ENCODE measurements at places on chromosomes 16 and 17. TPM values are rescaled to one million over a fixed set of nuclear protein-coding genes. Genes with fewer than 3 reads are reported as not detected.

The PRDM7 gene
- total RNA-seq, result not detected

DNA sequence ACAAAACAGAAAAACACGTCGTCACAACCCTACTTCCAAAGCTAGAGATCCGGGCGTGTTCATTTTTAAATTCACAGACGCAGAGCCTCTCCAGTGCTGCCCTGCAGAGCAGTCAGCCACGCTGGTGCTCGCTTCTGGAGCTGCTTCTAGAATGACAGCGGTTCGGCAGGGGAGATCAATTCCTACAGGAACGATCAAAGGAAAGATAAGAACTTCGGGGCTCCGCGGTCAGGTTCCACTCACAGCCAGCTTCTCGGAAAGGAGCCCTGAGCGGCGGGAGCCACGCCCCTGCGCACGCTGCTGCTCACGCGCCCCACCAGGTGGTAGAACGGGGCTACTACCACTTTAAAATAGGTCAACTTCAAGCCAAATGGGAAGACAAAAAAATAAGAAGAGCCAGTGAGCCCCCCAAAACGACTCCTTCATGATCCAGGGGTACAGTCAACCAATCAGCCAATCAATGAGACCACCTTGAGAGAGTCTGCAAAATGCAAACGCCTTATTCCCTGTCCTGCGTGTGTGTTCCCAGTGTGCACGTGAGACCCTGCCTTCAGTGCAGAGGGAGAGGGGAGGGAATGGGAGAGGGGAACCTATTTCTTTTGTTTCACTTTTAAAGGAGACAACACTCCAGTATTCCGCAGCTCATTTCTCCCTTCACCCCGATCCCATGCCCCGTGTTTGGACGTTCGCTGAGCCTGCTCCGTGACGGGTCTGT is 209.7 kb downstream of the RBFOX3 start:
- DNase-seq, result peak; percentile 12

The SLC13A2 gene
- not detected for total RNA-seq

DNA sequence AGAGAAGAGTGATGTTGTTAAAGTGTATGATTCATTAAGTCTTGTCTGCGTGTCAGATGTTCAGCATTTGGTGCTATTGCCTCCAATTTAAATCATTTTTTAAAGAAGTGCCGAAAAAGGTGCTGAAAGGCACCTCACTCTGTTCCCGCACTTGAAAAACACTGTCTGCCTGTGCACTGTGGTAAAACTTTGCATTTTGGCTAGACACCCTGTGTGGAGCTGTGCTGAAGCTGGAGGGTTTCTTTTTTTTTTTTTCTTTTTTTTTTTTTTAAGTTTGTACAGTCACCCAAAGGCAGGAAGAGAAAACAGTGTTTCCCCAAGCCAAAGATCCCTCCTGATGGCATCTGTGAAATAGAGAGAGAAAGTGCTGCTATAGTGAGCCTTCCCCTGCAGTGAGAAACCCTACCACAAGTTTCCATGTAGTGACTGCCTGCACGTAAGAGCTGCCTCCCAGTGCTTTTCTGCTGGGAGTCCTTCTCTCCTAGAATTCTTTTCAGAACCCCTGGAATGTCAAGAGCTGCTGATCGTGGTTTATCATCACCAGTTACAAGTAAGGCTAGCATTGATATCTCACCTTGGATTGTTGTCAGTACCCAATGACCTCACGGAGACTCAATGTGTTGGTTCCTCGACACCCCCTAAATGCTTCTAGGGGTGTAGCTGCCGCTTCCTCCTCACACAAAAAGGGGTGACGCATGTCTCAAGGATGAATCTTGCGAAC is 116.0 kb upstream of the SOX9 start:
- DNase-seq, result no peak

The NPIPA3 gene
- total RNA-seq, result 0.25 TPM

GRCh38 chr16:22926105-22926751 is 112.3 kb downstream of the HS3ST2 start:
- no peak for DNase-seq

The PRKCB gene
- total RNA-seq, result not detected

GRCh38 chr17:81240761-81241160 is 1.6 kb downstream of the NDUFAF8 start:
- no peak for DNase-seq

- DNase-seq, result no peak
These were observed 3.6 kb upstream of the MAP3K14 start for GRCh38 chr17:45320349-45320930.

- DNase-seq, result peak; percentile 95
These were observed 133.1 kb downstream of the ABCA8 start for GRCh38 chr17:68821860-68822696.

The ZNF213 gene
- 2.8 TPM for total RNA-seq

DNA sequence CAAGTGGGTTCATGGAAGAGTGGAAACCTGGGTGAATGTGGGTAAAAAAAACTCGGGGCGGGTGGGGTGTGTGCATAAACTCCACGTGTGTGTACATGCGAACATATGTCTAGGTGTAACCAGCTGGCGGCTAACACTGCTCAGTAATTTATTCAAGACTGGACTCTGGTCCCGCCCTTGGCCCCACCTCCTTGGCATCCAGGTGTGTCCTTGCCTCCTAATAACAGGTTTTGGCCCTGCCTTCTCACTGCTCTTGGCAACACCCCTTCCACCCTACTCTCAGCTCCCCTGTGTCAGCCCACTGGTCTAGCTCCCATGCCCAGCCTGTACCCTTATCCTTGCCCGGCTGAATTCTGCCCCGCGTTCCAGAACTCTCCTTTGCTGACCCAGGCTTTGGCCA is 8.3 kb downstream of the FLII start:
- DNase-seq, result no peak

GRCh38 chr17:61219460-61219859 is 180.2 kb upstream of the TBX2 start:
- no peak for DNase-seq

- no peak for DNase-seq
These were observed 205.2 kb downstream of the SLC39A11 start for GRCh38 chr17:72887322-72887721.

The TVP23A gene
- not detected for total RNA-seq

The SMPD3 gene
- total RNA-seq, result under 0.01 TPM

The GNG13 gene
- not detected for total RNA-seq

GRCh38 chr17:73510981-73511718 is 133.1 kb downstream of the SDK2 start:
- no peak for DNase-seq

The EVPLL gene
- total RNA-seq, result not detected

GRCh38 chr16:55624696-55625095 is 31.1 kb upstream of the SLC6A2 start:
- DNase-seq, result no peak

The NLRC3 gene
- total RNA-seq, result 5.1 TPM

The SARM1 gene
- 3.7 TPM for total RNA-seq

The ACSF3 gene
- 19.1 TPM for total RNA-seq

DNA sequence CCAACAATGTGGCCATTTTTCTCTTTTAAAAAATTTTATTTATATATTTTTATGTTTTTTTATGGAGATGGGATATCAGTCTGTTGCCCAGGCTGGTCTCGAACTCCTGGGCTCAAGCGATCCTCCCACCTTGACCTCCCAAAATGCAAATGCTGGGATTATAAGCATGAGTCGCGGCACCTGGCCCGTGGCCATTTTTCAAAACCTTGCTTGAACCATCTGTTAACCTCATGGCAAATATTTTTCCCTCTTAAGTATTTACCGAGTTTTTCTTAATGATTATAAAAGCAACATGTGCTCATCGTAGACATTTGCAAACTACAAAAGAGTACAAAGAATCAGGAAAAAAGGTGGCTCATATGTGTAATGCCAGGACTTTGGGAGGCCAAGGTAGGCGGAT is 127.6 kb downstream of the ABCC6 start:
- DNase-seq, result no peak

- DNase-seq, result peak; percentile 14
These were observed 509 bp upstream of the ATAD5 start for GRCh38 chr17:30831257-30831656.

GRCh38 chr16:79312502-79312901 is 288.0 kb downstream of the MAF start:
- no peak for DNase-seq

The ARL4D gene
- total RNA-seq, result 1.5 TPM

DNA sequence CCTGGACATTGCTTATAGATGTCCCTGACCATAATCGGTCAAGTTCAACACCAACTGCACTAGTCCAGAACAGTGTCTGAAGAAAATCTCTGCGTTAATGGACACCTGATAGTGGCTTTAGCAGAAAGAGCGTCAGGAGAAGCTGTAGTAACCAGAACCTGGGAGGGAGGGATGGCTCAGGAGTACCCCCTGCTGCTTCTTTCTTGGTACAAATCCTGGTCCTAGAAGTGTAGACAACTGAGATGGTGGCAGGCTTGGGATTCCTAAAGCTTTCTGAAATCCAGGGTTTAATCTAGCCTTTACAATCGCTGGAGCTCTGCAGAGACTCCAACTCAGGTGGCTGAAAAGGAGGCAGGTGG is 5.4 kb downstream of the MAP3K14 start:
- DNase-seq, result no peak

GRCh38 chr17:20179041-20179440 is 169.9 kb downstream of the SPECC1 start:
- DNase-seq, result no peak

The CLEC18C gene
- total RNA-seq, result 0.13 TPM

The GRIN2A gene
- total RNA-seq, result not detected

The ANKRD40CL gene
- total RNA-seq, result not detected

The PROCA1 gene
- 0.25 TPM for total RNA-seq

The PABPN1L gene
- not detected for total RNA-seq

The FHOD1 gene
- total RNA-seq, result 18.2 TPM

DNA sequence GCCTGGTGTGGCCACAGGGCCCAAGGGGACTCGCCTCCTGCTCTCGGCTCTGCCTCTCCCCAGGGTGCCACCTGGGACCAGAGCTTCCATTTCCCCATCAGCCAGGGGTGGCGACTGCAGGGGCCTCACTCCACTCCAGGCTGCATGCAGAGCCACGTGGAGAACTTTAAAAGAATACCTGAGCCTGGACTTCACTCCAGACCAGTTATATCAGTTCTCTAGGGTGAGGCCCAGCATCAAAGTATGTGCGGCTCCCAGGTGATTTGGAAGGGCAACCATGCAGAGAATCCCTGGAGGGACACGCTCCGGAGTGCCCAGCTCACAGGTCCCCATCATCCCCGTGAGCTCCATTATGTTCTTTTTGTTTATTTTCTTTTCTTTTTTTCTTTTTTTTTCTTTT is 39.8 kb downstream of the KIAA0513 start:
- no peak for DNase-seq

DNA sequence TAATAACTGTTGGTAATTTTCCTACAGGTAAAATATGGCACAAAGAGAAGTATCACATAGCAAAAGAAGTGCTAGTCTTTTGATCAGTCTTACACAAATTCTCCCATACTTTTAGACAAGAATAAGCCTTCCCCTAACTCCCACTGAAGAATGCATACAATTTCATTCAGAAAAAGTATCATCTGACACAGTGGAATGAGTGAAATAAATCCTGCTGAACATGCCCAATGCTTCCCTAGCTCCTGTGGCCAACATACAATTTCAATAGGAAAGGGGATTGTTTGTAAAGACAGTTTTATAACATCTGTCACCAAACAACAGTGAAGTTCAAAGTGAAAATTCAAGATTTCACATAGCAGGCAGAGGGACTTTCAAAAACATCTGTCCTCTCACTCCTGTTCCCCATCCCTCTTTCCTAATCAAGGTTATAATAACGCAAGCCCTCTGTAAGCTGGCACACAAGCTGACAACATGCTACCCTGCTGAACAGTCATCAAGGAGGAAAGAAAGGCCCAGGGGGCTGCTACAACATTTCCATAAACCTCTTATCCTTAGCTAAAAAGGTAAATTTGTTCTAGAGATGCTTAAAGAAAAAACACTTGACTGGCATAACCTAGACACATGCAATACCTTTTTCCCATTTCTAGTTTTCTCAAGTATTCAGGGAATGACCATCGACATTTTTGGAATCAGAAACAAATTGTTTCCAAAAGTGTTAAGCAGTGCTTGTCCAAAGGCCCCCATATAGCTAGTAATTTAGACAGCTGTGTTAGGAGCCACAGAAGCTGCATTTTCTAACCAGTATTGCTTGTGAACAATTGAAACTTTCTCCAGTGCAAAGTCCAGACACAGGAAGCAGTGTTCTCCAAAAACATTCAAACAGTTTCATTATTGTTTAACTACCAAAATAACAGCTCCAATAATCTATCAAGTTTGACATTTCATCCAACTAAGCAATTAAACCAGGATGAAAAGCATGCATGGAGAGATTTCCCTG is 11.5 kb upstream of the RFFL start:
- DNase-seq, result no peak

- DNase-seq, result peak; percentile 46
These were observed 7.1 kb downstream of the BCAR1 start for GRCh38 chr16:75244225-75244809.

- DNase-seq, result no peak
These were observed 6.4 kb downstream of the RPS15A start for GRCh38 chr16:18783430-18784341.

DNA sequence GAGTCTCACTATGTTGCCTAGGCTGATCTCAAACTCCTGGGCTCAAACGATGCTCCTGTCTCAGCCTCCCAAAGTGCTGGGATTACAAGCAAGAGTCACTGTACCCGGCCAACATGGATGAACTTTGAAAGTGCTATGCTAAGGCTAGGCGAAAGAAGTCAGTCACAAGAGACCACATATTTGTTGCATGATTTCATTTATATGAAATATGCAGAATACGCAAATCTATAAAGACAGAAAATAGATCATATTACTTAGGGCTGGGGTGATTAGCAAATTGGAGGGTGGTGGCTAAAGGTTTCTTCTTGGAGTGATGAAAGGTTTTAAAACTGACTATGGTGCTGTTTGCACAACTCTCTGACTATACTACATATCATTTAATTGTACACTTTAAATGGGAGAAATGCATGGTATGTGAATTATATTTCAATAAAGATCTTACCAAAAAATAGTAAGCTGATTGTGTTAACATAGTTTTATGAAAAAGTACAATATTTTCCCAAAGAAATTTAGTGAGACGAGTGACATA is 1.2 kb upstream of the FLYWCH1 start:
- DNase-seq, result no peak

DNA sequence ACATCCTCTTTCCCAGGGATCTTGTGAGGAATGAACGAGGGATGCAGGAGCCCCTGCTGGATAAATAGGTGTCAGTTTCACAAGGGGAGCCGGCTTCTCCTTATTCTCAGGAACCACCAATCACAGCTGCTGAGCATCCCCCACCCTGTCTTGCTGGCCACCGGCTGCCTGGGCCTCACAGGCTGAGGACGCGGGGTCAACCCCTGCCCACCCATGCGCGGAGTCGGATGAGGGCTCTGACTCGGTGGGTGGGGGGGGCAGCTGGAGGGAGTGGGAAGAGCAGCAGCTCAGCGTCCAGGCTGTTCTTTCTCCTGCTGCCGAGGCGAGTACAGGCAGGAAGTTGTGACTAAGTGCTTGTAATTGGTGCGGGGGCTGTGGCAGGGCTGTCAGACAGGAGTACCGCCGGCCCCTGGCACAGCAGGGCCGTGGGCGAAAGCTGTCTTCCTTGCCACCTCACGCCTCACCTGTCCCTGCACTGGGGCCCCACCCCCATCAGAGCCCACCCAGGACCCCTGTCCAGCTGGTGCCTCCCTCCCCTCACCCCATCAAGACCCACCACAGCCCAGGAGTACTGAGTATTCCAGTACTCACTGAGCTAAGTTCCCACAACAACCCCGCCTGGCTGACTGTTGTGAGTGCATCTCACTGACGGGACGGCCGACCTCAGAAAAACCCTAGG is 11.0 kb upstream of the DPEP1 start:
- peak; percentile 87 for DNase-seq

- DNase-seq, result no peak
These were observed 82.4 kb downstream of the NDE1 start for GRCh38 chr16:15732416-15732815.
